GM23248 (cell line): ENCODE measurements at places on chromosomes 2 and 18.
A peak's percentile ranks its signal among the peaks of the same experiment; 100 is the strongest.

GRCh38 chr2:233551491-233551890 lies 15.1 kb downstream of the USP40 start:
- no peak for DNase-seq
- H3K36me3 ChIP-seq: peaks cover 54% of the 10 kb centered on the region
- no peak overlapping the region for H3K4me3 ChIP-seq
- H3K27me3 ChIP-seq: no peaks in the 10 kb centered on the region
- no peak overlapping the region for H3K27ac ChIP-seq

DNA sequence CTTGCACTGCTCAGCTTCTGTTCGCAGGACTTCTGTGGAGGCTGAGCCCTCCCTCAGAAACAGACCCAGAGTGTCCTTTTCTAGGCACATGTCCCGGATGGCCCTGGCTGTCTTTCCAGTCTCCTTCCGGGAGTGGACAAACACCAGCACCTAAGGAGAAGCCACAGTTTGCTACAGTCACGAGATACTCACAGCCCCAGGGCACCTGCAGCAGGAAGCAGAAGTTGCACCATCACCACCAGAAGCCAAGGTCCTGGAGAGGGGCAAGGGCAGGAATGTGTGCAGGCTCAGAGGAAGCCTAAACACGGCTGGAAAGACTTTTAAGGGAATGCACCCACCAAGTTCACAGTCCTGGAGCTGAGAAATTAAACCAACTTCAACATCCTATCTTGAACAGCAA lies 13.6 kb downstream of the SNRNP200 start:
- no peaks in the 10 kb centered on the region for H3K4me1 ChIP-seq
- peaks cover 84% of the 10 kb centered on the region for H3K36me3 ChIP-seq
- no peaks in the 10 kb centered on the region for H3K27me3 ChIP-seq

GRCh38 chr2:120768112-120769048 lies 32.7 kb downstream of the GLI2 start:
- no peak overlapping the region for H3K4me3 ChIP-seq
- no peaks in the 10 kb centered on the region for H3K36me3 ChIP-seq
- no peak overlapping the region for H3K27ac ChIP-seq
- peaks cover 54% of the 10 kb centered on the region for H3K4me1 ChIP-seq
- DNase-seq: no peak
- no peaks in the 10 kb centered on the region for H3K27me3 ChIP-seq

DNA sequence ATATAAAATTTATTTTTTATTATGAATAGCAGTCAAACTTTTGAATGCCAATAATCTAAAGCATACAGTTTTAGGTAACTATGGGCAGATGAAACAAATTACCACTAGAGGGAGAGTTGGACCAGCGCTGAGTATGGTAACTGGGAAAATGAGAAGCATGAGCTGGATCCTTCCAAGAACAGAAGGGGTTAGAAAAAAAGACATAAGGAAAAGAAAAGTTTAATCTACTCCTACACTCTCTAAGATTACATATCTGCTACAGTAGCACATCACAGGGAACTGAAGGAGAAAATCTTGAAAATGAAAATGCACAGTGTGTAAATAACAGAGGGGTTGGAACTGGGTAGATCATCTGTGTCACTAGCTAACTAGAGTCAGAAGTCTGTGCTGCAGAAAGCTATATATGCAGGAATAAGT lies 15.5 kb downstream of the REG3G start:
- no peak overlapping the region for H3K4me3 ChIP-seq
- H3K27me3 ChIP-seq: no peaks in the 10 kb centered on the region
- peak; percentile 1 for DNase-seq
- no peaks in the 10 kb centered on the region for H3K4me1 ChIP-seq
- no peak overlapping the region for H3K27ac ChIP-seq

GRCh38 chr2:135986507-135986906 lies 1.1 kb upstream of the DARS1 start:
- DNase-seq: no peak
- peaks cover 14% of the 10 kb centered on the region for H3K4me1 ChIP-seq
- H3K27me3 ChIP-seq: no peaks in the 10 kb centered on the region
- no peak overlapping the region for H3K27ac ChIP-seq

- H3K4me3 ChIP-seq: no peak overlapping the region
- H3K27me3 ChIP-seq: no peaks in the 10 kb centered on the region
- peaks cover 19% of the 10 kb centered on the region for H3K4me1 ChIP-seq
- DNase-seq: peak; percentile 76
- peak overlapping the region; percentile 11; the same call in 1 of the 2 replicates for H3K27ac ChIP-seq
- no peaks in the 10 kb centered on the region for H3K36me3 ChIP-seq
Observed at GRCh38 chr18:73462092-73462491, 594.3 kb upstream of the NETO1 start.

DNA sequence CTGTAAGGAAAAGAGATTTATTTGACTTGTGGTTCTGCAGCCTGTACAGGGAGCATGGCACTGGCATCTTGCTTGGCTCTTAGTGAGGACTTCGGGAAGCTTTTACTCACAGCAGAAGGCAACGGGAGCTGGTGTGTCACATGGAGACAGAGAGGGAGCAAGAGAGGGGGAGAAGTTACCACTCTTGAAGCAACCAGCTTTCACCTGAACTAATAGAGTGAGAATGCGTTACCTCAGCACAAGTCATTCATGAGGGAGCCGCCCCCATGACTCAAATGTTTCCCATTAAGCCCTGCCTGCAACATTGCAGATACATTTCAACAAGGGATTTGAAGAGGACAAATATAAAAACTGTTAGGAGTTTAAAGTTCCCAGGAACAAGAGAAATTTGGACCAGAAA lies 190.0 kb downstream of the CYRIA start:
- DNase-seq: no peak
- H3K27me3 ChIP-seq: no peaks in the 10 kb centered on the region
- H3K4me1 ChIP-seq: no peaks in the 10 kb centered on the region
- H3K36me3 ChIP-seq: no peaks in the 10 kb centered on the region

DNA sequence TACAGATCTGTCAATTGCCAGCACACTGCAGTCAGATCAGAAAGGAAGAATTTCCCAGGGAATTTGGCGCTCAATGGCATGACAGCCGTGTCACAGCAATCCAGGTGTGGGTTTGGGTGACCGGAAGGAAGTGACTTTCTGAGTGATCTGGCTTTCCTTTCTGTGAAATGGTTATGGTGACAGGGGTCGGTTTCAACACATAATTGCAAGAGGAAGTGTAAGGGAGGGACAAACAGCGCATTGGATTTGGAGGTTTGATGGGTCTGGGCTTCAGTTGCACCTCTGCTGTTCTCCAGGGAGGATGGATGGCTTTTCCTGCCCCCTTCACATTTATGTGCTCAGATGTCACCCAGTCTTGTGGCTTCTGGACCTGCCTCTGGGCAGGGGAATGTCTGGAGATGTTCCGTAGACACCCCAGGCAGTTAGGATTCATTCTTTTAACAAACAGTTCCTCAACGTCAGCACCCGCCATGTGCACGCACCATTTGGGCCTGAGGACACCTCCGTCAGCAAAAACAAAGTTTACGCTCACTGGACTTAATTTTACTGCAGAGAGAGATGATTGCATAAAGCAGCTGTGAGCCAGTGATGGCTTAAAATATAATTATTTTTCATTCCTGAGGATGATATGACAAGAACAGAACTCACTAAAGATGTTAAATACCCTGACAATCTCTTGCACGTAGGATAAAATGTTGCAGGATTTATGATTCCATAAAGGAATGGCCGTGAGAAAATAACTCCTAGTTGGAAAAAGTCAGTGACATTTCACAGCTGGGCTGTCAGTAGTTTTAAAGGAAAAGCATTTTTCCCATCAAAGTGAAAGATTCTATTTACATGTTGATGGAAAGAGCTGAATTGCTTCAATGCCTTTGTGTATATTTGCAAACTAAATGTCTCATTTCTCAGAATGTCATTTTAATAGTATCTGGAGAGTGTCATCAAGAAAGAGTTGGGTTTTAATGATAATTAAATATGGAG lies 36.9 kb downstream of the MBP start:
- no peaks in the 10 kb centered on the region for H3K36me3 ChIP-seq
- DNase-seq: no peak
- H3K27me3 ChIP-seq: no peaks in the 10 kb centered on the region
- H3K27ac ChIP-seq: no peak overlapping the region
- H3K4me3 ChIP-seq: no peak overlapping the region

DNA sequence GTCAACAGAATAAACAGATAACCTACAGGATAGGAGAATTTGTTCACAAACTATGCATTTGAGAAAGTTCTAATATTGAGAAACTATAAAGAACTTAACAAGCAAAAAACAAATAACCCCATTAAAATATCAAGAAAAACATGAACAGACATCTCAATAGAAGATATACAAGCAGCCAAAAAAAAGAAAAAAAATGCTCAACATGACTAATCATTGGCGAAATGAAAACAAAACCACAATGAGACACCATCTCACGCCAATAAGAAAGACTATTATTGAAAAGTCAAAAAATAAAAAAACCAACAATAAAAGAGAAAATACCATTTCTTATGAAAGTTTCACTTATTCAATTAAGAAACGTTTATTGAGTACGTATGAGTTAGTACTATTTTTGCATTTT lies 800.5 kb downstream of the CBLN2 start:
- no peak overlapping the region for H3K4me3 ChIP-seq
- H3K27me3 ChIP-seq: no peaks in the 10 kb centered on the region
- no peaks in the 10 kb centered on the region for H3K4me1 ChIP-seq
- no peaks in the 10 kb centered on the region for H3K36me3 ChIP-seq
